ENCODE measurements at places on chromosomes 2 and 18.

DNA sequence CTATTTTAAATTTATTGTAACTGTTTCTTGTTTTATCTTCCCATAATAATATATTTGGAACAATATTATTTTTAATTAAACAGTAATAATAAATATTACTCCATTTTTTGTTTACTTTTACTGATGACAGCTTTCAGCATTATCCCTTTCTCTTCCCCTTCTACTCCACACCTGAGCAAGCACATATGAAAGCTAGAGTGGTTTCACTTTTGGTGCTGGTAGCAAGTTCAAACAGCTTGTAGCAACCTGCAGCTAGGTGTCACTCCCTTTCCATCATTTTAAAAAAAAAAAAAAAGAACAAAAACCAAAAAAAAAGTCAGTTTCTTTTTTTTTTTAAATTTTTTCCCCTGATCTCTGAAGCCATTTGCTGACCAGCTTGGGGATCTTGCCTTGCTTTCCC, 801.8 kb downstream of the CCDC85A start:
- no peak for DNase-seq

- no peak for DNase-seq
Observed at GRCh38 chr2:163802284-163802683, 66.5 kb upstream of the FIGN start.

- DNase-seq: no peak
Observed at GRCh38 chr2:172456002-172456401, 28.6 kb downstream of the ITGA6 start.

DNA sequence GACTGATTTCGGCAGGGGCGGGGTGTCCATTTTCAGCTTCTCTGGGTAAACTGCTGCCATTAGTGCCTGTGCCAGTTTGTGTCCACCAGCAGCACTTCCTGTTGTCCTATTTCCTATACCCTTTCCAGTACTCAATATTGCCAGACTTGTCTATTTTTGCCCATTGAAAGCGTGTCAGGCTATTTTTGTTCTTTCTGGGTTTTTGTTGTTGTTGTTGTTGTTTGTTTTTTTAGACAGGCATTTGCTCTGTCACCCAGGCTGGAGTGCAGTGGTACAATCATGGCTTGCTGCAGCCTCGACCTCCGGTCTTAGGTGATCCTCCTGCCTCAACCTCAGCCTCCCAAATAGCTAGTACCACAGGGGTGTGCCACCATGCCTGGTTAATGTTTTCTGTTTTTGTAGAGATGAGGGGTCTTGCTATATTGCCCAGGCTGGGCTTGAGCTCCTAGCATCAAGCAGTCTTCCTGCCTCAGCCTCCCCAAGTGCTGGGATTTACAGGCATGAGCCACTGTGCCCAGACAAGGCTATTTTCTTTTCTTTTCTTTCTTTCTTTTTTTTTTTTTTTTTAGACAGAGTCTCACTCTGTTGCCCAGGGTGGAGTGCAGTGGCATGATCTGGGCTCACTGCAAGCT, 8.5 kb downstream of the PRELID3A start:
- no peak for DNase-seq

DNA sequence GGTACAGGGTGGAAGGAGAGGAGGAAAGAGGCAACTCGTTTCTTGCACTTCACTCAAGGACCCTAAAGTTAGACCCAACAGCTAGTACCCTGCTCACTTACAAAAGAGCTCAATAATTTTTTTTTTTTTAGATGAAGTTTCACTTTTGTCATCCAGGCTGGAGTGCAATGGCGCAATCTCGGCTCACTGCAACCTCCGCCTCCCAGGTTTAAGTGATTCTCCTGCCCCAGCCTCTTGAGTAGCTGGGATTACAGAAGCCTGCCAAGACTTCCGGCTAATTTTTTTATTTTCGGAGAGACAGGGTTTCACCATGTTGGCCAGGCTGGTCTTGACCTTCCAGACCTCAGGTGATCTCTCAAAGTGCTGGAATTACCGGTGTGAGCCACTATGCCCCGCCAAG, 4.1 kb downstream of the ASB3 start:
- no peak for DNase-seq

- no peak for DNase-seq
Observed at GRCh38 chr2:190405995-190406394, 2.2 kb upstream of the MFSD6 start.

DNA sequence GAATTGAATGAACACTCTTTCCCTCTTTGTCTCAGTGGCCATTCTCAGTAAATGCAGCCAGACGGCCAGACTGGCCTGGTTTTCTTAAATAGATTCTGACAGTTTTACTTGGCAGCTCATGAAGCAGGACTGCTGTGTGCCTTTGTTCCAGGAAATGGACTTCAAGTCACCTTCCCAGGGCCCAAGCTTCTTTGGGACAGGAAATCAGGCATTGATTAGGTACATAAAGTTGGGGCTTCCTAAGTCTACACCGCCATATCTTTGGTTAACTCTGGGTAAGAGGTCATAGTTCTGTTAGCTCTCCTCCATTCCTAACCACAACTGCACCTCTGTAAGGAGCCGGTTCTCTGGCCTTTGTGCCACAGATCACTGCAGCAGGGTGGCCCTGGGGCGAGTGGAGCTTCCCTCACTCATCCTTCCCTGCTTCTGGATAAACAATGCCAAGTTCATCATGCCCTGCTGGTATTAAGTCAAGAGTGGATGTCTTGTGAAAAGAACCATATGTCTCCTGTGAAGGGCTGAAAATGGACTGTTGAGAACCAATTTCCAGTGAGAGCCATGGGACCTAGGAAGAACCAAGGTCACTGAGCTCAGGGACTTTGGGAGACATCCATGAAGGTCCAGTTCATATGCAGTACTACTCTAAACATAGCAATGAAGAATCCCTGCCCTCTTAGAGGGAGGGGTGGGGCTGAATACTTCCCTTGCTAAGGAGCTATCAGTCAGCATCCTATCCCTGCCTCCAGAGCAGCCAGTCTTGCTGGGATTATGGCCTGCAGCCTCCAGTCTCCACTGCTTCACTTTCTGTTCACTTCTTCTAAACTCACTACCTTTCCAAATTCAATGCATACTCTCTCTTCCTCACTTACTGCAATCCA, 122.6 kb upstream of the XPO1 start:
- no peak for DNase-seq

DNA sequence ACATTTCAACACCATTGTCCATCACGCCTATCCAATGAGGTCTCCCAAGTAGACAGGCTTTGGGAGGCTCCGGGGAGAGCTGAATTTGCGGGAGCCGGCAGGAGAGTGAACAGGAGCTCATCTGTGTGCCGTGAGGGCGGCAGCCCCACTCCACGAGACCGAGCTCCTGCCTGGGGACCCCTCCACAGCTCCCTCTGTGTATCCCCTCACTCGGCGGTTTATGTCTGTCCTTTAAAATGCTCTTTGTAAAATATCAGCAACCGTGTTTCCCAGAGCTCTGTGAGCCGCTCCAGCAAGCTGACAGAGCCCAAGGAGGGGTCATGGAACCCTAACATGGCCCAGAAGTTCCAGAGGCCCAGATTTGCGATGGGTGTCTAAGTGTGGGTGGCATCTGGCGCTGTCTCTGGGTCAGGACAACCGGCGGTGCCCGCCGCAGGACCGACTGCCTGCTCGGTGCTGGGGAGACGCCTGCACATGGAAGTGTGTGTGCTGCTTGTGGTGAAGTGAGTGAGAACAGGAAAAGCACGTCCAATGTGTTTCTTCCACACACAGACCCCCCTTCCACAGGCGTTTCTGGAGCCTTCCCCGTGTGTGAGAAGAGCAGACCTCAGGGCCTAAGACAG, 34.8 kb downstream of the SLC66A2 start:
- DNase-seq: no peak

DNA sequence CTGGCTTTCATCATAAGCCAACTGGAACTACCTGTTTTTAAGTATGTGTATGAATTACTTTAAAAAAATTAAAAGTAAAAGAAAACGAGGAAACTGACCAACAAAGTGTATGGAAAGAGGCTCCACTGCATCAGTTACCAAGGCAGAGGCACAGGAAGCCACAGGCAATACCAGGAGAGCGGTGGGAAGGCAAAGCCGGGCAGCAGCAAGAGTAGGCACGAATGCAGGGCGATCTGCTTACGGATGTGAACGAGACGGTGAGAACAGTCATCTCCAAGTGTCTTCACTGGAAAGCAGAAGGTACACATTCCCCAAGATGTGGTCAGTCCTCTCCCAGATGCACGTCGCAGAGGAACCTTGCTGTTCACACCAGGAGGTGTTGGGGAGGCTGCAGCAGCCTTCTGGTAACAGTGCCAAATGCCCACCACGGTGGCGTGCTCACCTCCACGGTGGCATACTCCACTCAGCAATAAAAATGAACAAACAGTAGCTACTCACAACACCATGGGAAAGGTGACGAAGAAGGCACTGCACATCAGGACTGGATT, 43.1 kb downstream of the HS6ST1 start:
- DNase-seq: no peak

DNA sequence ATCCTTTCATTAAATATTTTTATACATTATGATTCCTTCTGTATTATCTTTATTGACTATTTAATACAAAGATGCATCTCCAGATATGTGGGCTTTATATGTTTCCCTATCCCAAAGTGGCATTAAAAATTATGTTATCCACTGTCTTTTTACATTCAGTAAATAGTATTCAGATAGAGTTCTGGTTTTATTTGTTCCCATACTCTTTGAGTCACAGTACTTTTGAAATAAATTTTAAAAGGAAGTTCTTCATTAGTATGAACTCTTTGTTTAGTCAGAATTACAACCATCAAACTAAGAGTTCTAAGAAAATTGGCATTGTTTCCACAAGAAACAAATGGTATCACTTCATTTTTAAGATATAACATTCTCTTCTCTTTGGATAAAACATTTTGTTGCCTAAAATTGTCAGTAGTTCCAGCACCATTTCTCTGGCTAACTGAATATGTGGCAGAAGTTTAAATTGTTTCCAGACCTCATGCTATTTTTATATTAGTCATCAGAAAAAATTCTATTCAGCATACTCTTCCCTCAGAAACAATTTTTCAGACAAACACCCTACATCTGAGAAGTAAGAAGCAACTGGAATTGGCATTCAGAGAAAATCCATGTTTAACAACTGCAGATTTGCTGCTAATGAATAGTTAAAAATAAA, 88.5 kb upstream of the COL5A2 start:
- DNase-seq: no peak

DNA sequence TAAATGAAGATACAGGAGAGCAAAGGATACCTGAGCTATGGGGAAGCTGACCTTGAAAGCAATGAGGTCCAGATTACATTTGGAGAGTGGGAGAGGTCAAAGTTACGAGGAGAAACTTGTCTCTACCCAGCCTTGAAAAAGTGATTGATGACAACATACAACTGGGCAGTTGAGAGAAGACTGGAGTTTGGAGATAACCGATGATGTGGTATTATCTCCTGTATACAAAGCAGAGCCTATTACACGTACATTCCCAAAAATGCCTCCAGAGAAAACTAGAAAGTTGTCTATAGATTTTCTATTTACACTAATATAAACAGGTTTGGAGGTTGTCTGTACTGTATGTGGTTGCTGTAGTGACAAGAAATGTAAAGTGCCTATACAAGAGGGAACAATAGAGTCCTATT, 28.3 kb downstream of the ARL5A start:
- no peak for DNase-seq

DNA sequence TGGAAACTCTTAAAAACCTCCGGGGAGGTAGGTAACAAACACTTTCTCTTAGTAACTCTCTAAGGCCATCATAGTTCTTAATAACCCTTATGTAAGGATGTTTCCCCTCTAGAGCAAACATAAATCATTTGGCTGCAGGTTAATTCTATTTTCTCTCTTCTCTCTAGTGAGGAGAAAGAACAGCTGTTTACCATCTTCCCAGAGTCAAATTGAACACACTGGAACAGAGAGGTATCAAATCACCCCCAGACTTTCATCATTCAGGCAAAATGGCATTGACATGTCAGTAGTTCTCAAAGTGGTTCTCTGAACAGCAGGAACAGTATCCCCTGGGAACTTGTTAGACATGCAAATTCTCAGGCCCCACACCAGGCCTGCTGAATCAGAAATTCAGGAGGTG, 240.7 kb downstream of the MEIS1 start:
- DNase-seq: no peak

GRCh38 chr2:214103276-214104001, 307.4 kb upstream of the VWC2L start:
- DNase-seq: no peak

GRCh38 chr2:240392084-240392947, 43.1 kb upstream of the GPC1 start:
- DNase-seq: peak; percentile 7

DNA sequence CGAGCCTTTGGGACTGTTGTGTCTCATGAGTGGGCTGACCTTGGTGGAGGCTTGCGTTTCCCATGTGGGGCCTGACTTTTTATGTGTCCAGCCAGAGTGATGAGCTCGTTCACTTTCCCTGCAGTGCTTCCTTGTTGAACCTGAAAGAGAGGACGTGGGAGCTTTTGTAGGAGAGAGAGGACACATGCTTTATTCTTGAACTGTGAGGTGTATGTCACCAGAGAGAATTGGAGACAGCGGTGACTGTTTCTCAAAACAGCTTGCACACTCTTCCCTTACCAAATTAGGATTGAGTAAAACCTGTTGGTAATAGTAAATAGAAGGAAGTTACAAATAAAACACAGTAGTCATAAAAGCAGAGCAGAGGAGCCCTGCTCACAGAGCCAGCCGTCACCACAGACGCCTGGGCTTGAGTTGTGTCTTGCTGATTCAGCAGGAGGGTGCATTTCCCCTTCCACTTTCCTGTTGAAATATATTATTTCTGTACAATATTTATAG, 60.7 kb downstream of the INPP4A start:
- DNase-seq: no peak

DNA sequence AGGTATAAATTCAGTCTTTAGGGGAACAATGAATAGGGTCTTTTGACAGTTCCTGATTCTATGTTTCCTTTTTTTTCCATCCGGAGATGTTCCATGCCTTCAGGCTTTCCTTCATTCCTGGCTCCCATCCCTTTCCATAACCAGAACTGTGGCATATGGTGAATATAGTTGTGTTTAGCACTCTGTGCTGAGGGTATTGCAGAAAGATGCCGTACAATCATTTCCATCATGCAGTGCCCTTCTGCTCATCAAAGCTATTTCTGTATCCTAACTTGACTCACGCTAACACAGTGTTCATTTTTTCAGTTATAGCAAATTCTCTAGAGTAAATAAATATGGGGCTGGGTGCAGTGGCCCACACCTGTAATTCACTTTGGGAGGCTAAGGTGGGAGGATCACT, 131.9 kb upstream of the EML6 start:
- DNase-seq: no peak

DNA sequence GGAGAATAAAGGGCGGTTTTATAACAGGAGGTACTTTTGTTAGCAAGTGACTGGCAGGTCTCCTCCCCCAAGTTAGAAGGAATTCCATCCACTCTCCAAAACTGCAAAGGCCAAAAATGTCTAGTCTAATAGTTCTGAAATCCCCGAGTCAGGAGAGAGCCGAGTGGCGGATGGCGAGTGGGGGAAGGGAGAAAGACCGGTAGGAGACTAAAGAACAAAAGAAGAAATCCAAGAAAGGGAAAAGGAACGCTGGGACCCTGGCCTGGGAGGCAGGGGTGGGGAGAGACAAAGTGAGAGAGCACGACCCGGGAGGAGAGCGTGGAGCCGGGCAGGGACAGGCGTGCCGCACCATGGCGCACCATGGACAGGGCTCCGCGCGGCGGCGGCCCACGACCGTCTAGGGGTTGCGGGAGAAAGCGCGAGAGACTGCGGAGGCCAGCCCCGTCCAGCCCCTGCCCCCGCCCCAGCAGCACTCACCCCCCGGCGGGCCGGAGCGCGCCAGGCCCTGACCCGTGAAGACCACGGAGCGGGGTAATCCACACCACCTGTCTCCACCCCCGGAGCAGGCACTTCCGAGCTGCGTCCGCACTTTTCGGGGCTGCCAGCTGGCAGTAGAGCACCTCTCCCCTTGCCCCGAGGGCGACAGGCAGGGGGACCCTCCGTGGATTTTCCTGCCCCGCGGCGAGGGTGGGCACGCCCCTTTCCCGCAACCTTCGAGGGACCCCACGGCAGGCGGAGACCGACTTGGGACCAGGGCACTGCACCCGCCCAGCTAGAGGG, 1.6 kb downstream of the CDH2 start:
- DNase-seq: peak; percentile 47
